ENCODE measurements at places on chromosomes 2 and 18. TPM values are rescaled to one million over a fixed set of nuclear protein-coding genes. Genes with fewer than 3 reads are reported as not detected.

GDF7 gene
- 0.09 TPM for total RNA-seq

SLC4A1AP gene
- 25.0 TPM for total RNA-seq

VIT gene
- total RNA-seq = 0.53 TPM

IL36RN gene
- not detected for total RNA-seq

SLC4A5 gene
- 2.0 TPM for total RNA-seq

PLGLB1 gene
- total RNA-seq = 2.3 TPM

ABI2 gene
- 150 TPM for total RNA-seq

CYP26B1 gene
- 0.91 TPM for total RNA-seq

RAD51AP2 gene
- total RNA-seq = 0.18 TPM

RNF103 gene
- total RNA-seq = 11.9 TPM

ACADL gene
- total RNA-seq = 0.38 TPM

ACVR1C gene
- 0.59 TPM for total RNA-seq

MARCO gene
- not detected for total RNA-seq

C18orf54 gene
- 17.8 TPM for total RNA-seq

GPAT2 gene
- not detected for total RNA-seq

POTEI gene
- 0.33 TPM for total RNA-seq

ANKRD30B gene
- not detected for total RNA-seq

SNRNP27 gene
- total RNA-seq = 53.2 TPM

TWIST2 gene
- total RNA-seq = not detected

EML4 gene
- 126 TPM for total RNA-seq

ABCG8 gene
- total RNA-seq = not detected

EFHD1 gene
- total RNA-seq = 6.4 TPM

SH3RF3 gene
- 1.8 TPM for total RNA-seq

GAREM1 gene
- total RNA-seq = 11.1 TPM

TCF23 gene
- not detected for total RNA-seq

PXDN gene
- 212 TPM for total RNA-seq

HS1BP3 gene
- total RNA-seq = 22.8 TPM

All from endodermal cell (in vitro differentiated cells).